T-helper 9 cell (primary cell): ENCODE measurements at places on chromosomes 2 and 18.

GRCh38 chr18:21857871-21858270 is 117.3 kb downstream of the MIB1 start:
- DNase-seq: no peak

GRCh38 chr2:102063487-102063911 is 71.7 kb downstream of the IL1R2 start:
- no peak for DNase-seq

DNA sequence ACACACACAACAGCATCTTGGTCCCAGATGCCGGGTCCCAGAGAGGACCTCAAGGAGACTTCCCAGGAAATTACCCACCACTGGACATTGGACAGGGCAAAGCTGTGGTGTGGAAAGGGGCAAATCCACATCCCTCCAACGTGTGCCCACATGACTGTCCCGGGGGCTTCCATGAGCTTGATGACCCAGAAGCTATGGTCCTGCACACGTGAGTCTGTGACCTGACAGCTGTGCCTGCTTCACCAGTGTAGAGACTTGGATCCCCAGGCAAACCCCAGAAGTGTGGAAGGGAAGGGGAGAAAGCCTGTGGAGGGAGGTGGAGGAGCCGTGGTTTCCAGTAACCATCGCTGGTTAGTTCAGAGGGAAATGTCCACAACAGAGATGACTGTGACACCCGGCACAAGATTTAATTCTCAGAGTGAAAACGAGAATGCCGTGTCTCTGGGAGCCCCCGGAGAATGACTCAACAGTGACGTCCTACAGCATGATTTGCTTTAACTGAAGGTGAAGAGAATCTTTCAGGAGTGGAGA is 19.1 kb upstream of the GPR55 start:
- no peak for DNase-seq

DNA sequence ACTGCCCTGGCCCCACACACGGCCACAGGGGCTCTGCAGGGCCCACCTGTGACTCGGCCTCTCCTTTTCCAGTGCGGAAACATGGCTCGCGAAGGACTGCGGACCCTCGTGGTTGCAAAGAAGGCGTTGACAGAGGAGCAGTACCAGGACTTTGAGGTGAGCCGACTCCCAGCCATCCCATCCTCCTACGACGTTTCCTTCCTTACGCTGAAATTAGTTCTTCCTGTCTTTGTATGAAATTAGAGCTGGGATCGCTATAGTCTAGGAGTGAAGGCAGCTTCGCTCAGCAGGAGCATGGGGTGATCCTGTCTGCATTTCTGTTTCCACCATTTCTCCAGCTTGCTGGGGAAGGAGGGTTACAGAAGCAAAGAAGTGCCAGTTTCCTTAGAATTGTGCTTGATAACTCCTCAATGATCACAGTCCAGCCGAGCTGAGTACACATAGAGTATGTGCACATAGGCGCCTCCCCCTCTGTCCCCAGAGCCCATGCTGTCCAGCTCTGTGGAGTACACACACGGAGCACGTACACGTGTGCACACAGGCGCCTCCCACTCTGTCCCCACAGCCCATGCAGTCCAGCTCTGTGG is 59.1 kb upstream of the NFATC1 start:
- DNase-seq: no peak

- no peak for DNase-seq
Measured at GRCh38 chr2:169961911-169962310, 134.7 kb downstream of the UBR3 start.

- no peak for DNase-seq
Measured at GRCh38 chr2:213125646-213126347, 25.6 kb downstream of the IKZF2 start.

DNA sequence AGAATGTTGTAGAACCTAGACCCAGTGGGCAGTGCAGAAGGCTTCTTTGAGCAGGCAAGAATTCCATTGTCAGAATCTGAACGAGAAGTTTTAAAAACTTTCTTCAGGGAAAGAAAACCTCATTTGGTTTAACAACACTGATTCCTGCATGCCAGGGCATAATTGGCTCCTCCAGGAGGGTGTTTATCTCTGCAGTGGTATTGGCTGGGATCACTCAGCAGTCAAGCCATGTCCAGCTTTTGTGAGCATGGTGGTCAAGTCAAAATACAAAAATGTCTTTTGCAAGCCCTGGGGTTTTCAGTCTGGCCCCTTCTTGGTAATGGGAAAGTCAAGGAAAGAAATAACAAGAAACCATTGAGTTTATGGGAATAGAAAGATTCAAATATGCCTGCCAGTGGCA is 28.3 kb downstream of the FHOD3 start:
- no peak for DNase-seq

- no peak for DNase-seq
Measured at GRCh38 chr2:12428324-12428723, 288.4 kb upstream of the TRIB2 start.

DNA sequence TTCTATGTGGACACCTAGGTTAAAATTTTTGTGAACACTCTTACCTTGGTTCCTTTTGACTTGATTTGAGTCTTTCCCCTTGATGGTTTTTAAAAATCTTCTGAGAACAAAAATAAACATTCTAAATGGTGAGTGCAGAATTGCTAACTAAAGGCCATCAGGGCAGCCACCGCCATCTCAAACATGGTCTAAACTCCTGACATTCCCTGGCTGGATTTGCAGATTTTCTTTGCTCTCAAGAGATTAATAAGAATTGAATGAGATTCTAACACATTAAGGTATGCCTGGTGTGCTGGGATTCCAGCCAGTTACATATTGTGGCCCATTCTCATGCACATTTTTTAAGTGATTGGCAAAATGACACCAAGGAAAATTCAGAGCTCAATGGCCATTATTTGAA is 17.2 kb upstream of the CTDP1 start:
- DNase-seq: no peak
